ENCODE measurements at places on chromosomes 1 and 21.
A peak's percentile ranks its signal among the peaks of the same experiment; 100 is the strongest.

- DNase-seq, result no peak
These were observed 1.8 kb downstream of the ZNF362 start for GRCh38 chr1:33257772-33258712.

GRCh38 chr1:182279302-182279701 lies 112.3 kb downstream of the GLUL start:
- no peak for DNase-seq

DNA sequence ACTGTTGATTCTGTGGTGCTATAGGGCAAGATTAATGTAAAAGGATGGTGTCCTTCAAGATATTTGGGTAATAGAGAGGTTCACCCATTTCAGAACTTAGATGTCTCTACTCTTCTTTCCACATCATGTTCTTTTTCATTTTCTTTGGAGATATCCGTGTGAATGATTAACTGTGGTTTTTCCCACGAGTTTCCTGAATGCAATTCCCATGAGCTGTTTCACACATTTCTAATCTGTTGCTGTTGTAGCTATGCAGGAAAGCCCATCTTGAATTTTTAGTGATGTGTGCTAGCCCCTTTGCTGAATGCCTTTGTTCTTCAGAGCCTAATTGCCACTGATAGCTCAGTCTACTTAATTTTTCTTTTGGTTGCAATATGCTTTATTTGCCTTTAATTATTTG lies 27.6 kb downstream of the SNX27 start:
- no peak for DNase-seq

DNA sequence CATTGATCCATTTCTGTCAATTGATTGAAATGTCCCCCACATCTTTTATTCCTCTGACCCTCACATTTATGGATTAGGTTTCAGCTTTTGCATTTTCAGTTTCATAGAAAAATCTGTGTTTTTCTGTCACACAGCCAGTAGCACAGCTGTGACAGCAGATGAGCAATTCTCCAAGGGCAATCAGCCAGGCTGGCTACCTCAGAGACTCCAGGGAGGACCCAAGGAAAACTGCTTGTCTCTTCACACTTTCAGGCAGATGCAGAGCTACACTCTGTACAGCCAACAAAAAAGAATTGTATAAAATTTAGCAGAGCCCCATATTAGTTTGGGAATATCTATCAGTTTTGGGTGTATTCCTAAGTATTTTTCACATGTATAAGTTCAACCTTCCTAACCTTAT lies 257.2 kb downstream of the LRRC7 start:
- no peak for DNase-seq

GRCh38 chr1:170863621-170864020 lies 71.7 kb upstream of the MROH9 start:
- no peak for DNase-seq

DNA sequence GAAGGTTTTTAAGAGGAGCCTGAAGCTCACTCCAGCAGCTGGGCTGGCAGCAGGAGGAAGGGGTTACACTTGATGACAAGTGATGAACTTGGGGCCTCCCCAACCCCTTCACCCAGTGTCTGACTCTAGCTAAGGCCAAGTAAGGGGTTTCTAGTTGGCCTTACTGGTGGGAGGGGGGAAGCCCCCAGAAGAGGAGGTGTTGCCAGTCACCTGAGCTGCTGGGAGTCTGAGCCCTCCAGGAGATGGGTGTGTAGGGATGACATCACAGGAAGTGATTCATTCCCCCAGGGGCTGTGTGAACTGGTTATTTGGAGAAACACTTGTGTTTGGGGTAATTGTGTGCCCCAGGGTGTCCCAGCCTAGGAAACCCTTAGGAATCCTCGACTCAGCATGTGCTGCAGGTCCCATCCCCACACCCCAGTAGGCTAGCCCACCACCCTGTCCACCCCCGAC lies 3.1 kb downstream of the PADI1 start:
- peak; percentile 11 for DNase-seq

GRCh38 chr1:20373764-20374163 lies 83.1 kb downstream of the VWA5B1 start:
- no peak for DNase-seq

DNA sequence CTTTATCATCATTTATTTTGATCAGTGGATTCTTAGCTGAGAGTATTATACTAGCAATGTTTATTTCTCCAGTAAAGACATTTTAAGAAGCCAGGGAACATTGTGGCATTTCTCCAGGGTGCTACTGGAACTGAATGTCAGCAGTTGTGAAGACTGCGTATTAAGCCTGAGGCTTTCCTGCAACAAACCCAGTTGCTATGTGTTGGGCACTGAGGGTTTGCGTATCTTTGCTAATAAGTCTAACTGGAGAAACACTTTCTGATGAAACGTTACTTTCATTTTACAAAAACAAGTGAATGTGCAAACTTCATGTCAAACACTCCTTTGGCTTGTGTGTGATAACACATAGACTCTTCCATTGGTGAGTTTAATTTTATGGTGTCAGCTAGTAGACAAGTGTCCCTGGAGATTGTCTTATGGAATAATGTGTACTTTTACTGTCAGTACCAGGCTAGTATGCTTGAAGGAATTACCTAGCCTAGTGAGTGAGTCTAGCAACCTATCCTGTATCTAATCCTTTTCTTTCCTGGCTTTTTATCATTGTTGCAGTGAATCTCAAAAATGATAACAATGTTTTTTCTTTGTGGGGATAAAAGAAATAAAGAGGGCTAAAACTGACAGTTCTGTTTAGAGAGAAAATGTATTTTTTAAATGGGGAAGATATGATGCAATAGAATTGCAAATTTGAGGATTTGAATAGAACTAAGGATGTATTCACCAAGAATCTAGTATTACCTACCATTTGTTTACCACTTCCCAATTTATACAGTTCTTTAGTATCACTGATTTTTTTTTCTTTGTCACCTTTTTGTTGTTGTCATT lies 70.1 kb downstream of the MTR start:
- DNase-seq, result no peak

DNA sequence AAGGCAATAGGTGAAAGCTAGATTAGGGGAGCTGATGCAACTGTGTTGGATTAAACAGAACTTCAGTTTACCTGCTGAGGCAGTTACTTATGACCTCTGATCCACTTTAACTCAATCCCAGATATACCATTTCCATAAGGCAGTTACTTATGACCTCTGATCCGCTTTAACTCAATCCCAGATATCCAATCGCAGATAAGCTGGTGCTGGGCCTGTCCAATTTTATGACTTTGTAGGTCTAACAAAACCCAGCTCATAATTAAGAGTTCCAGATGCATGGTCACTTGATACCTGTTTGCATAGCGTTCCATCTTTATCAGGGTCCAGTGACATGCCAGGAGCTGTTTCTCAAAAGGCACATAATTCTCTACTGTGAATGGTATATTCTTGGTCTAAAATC lies 396.0 kb downstream of the AGBL4 start:
- DNase-seq, result no peak

GRCh38 chr1:25105836-25106235 lies 126.5 kb downstream of the SYF2 start:
- no peak for DNase-seq

DNA sequence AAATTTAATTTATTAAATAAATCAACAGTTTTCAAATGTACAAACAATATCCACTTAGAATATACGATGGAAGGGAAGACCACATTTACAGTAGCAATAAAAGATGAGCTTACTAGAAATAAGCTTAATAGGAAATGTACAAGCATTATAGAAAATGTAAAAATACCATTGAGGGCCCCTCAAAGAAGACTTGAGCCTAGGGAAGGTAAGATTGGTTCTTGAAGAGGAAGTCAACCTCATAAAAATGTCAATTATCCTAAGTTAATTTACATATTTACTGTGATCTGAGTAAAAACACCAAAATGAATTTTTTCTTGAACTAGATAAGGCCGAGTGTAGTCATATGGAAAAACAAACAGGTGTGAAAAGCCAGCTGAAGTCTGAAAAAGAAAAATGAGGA lies 39.7 kb upstream of the TRIM67 start:
- DNase-seq, result no peak

DNA sequence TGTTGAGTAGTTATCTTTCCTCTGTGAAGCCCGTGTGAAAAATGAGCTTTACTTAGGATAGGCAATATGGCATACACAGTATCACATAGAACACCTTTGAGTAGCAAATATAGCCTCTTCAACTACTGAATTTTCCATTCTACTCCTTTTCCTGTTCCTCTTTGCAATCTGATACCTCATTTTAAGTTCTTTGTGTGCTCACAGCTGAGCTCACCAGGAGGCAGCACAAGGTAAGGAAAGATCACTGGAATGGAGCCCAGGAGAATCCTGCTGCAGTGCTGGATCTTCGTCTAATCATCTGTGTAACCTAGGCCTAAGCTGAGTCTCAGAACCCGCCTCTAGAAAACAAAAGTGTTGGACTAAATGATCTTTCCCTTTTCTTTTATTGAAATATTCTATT lies 171.0 kb downstream of the LRRC40 start:
- no peak for DNase-seq

DNA sequence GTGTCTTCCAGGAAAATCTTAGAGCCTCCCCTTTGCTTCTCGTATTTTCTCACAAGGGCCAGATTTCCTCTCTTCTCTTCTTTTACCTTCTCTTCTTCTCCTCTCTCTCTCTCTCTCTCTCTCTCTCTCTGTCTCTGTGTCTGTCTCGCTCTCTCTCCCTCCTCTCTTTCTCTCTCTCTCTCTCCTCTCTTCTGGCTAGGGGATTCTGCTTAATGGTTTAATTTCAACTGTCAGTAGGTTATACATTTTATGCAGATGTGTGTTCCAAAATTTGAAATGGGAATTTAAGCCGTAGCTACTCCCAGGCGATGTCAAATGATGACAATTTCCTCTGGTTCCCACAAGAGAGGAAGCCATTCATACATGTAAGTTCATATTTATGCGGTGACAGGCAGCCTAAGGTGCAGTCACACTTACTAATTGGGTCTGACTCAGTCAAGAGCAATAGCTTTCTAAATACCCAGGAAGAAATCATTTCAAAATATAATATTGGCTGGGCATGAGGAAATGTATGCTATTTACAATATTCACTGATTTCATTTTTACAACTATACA lies 1.4 kb downstream of the DSCAM start:
- no peak for DNase-seq

- DNase-seq, result no peak
These were observed 48.6 kb downstream of the DPH5 start for GRCh38 chr1:100976936-100977335.
